ENCODE measurements at places on chromosomes 6 and 20.
A peak's percentile ranks its signal among the peaks of the same experiment; 100 is the strongest.

DNA sequence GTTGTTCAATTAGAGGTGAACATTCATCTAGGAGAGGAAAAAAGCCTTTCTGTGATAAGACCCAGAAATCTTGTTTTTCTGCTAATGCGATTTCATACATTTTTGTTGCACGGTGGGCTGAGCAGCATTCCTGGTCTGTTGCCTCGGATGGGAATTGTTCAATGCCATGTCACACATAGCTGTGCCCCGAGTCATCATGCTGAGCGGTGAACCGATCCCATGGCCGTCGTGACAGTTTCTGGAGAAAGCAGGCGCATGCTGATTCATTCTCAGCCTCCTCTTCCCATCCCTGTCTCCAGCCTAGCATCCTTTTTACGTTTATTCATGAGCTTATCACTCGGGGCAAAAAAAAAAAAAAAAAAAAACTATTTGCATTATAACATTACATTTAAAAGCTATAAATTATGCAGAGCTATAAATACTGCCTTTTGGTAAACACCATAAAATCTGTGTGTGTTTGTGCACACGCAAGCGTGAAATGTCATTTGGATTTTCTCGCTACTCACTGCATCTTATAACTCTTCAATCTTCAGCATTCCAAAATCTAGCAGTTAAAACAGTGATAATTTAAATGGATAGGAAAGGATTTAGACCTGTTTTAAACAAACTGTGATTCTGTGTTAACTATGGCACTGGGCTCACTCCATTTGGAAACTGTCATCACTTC, 58.9 kb upstream of the IFNGR1 start:
- no peak for DNase-seq

DNA sequence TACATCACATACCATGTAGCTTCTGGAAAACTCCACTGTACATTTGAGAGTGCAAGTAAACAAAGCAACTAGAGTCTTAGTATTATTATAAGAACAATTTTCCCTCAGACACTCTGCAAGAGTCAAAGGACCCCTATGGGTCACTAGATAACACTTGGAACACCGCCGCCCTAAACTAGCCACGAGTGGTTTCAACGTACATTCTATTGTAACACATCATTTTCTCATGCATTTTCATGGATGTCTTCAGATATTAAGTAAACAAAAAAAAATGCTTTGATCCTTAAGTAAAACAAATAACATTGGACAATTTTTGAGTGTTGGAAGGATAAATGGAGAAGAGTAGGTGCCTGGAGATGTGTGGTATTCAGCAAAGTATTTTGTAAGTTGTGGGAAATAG, 3.2 kb upstream of the RNF146 start:
- no peak for DNase-seq

- peak; percentile 79 for DNase-seq
Measured at GRCh38 chr6:24721461-24722215, 2.7 kb upstream of the C6orf62 start.

GRCh38 chr20:4837760-4838159, 116.1 kb downstream of the PRND start:
- no peak for DNase-seq

DNA sequence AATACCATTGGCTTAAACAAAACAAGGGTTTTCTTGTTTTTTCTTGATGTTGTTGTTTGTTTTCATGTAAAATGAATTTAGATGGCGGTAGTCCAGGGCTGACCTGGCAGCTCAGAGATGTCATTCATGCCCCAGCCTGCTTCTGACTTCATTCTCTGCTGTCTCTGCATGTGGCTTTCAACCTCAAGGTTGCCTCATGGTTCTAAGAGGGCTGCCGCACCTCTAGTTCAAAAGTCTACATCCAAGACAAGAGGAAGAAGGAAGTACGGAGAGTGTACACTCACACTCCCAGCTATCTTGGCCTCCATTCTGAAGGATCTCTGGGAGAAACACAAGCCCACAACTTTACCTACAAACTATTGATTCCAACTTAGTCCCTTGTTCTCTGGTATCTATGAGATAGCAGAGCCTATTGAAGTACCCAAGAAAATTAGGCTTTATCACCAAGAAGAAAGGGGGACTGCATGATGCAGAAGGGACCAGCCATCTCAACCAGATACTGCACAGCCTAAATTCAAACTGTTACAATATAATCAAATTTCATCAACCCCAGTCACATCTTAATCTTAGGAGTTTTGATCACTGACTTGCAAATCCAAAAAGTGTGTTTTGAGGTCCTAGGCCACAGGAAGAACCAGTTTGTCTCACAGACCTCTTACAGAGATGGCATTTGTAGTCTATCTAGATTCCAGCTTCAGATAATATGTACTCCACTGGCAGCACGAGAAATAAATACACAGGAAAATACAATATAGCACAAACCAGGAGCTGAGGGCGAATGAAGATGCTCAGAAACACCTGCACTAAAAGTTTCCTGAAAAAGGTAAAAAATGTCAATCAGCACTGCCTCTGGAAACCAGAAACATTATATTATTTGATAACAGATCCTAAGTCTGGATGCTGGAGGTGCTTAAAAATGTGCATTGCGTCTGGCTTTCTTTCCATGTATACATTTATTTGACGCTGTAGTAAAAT, 866 bp upstream of the BTN3A3 start:
- DNase-seq, result no peak

GRCh38 chr6:111612379-111612778, 6.7 kb upstream of the TRAF3IP2 start:
- no peak for DNase-seq

All from cerebellar nuclear complex (tissue), 1 donor.